ENCODE measurements at places on chromosomes 3 and 15.

DNA sequence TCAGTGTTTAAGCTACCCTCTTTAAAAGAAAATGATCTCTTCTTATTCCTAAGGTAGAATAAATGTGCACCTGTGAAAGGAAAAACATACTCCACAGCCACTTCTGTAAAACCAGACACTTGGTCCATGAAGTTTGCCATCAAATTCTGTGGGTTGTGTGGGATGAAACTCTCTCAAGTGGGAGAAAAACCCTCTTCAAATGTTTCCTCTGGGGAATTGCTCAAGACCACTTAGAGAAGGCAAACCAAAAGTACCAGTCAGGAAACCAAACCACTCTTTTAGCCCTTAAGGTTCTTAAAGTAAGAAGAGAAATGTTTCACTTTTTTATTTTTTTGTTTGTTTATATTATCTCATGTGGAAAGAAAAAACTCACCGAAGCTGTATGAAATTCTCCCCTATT is 1.2 kb downstream of the COL8A1 start:
- DNase-seq = no peak

DNA sequence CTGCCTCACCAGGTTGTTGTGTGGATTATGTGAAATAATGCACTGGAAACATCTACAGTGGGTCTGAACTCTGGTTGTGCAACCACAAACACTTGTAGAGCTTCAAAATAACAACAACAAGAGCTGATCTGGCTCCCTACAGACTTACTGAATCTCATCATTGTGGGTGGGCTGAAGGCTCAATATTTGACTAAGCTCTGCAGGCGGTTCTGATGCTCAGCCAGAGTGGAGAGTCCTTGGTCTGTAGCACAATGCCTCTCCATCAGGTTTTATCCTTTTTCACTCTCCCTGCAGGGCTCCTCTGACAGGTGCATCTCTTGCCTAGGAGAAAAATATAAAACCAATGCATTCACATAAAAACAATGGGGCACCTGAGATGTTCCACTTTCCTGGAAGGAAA is 456.3 kb upstream of the ONECUT1 start:
- no peak for DNase-seq

DNA sequence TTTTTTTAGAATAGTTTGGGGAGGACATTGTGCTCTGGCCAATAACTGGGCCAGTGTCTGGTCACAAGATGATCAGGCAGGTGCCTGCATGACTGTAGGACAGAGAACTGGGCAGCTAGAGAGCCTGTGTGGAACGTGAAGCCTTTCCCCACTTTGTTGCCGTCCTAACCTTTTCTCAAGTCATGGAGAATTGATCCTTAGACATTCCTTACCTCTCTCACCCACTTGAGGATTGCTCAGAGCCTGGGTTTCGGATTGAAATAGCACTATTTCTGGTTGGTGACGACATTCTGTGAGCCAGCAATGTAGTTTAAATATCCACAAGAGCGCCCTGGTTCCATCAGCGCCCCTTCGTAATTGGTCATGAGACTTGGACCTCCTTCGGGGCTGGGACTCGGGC is 138.4 kb downstream of the IGF1R start:
- no peak for DNase-seq

DNA sequence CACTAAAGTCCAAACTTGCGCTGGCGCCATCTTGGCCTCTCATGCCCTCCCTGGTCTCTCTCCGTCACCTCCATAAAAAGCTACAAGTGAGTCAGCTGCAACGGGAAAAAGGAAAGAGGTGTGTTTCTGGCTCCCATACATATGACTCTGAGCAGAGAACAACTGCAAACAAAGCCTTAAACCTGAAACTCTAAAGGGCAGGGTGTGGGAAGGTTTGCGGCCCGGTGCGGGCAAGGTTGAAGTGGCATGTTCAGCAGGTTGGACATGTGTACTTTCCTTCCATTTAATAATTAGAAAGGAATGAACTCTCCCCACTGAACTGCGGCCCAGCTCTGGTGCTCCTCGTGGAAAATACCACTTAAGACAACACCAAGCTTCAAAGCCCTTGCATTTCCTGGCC is 59.0 kb upstream of the PPARG start:
- no peak for DNase-seq

Measured in activated naive CD8-positive, alpha-beta T cell treated with anti-CD3 and anti-CD28 coated beads, Interleukin-2, amount 10 ng/mL, durations not matched to agents 7 days and 5 days (primary cell).